ENCODE measurements at places on chromosomes 7 and 10.

GRCh38 chr10:86283466-86284287, 82.9 kb downstream of the GRID1 start:
- no peak for DNase-seq

DNA sequence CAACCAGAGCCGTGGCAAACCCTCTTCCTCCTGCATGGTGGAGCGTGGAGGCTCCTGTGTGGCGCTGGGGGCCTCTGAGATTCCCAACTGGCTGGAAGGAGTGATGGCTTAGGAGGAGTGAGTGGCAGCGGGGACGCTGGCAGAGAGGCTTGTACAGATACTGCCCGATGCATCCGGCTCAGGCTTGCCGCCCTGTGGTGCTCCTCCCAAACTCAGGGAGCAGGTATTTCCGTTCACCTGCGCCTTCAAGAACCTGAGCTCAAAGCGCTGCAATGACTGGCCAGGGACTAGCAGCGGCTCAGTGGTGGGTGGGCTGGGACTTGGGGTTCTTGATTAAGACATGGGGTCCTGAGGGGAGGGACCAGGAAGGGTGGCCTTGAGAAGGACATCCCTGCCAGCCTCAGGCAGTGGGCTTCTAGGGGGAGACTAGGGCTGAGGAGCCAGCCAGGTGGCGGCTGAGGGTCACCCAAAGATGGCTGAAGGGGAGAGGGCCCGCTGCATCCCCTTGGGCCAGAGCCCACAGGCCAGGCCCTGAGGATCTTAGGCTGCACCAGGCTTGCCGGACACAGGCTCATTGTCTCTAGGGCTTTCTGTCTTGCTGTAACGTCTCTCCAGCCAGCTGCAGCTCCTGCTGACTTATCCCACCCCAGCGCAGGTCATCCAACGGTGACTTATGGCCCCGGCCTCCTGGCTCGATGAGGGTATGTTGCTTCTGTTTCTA, 3.2 kb downstream of the ZNF775 start:
- DNase-seq, result no peak

GRCh38 chr10:105783936-105784483, 1142.9 kb downstream of the SORCS3 start:
- DNase-seq, result no peak

- no peak for DNase-seq
Observed at GRCh38 chr7:114889646-114890285, 32.1 kb upstream of the MDFIC start.

DNA sequence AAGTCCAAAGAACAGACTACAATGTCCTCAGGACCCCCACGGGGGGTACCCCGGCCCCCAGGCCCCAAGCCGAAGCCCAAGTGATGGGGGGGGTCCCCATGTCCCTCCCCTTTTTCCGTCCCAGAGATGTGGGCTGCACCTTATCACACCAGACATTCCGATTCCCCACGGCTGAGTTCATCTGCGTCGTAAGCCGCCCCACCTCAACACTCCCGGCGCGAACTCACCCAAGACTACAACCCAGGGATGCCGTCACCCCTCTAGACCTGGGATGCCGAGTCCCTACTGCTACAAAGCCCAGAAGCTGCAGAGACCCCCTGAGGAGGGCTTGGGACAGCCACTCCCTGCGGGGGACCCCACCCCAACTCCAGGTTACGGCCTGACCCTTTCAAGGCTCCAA, 14.5 kb downstream of the PDGFA start:
- no peak for DNase-seq

- no peak for DNase-seq
Observed at GRCh38 chr10:14545827-14546226, 215.1 kb upstream of the FRMD4A start.

DNA sequence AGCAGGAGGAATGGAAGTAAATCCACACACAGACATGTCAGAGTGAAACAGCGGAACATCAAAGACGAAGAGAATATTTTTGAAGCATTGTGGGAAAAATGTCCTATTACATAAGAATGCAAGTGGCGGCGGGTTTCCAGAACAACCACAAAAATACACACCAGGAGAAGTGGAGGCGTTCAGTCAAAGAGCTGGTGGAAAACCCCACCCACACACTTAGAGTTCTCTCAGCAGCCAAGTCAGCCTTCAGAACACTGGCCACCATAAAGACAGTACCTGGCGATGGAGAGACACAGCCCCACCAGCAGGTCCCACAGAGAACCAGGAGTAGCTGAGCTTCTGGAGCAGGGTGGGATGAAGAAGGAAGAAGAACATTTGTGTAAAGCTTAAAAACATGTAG, 23.7 kb downstream of the NKX6-2 start:
- DNase-seq, result no peak

GRCh38 chr10:77904100-77904840, 22.3 kb downstream of the DLG5 start:
- no peak for DNase-seq

GRCh38 chr7:99707096-99707495, 27.3 kb upstream of the CYP3A5 start:
- no peak for DNase-seq
